ENCODE measurements at places on chromosomes 5 and 9. TPM values are rescaled to one million over a fixed set of nuclear protein-coding genes. Genes with fewer than 3 reads are reported as not detected.
A peak's percentile ranks its signal among the peaks of the same experiment; 100 is the strongest.

DNA sequence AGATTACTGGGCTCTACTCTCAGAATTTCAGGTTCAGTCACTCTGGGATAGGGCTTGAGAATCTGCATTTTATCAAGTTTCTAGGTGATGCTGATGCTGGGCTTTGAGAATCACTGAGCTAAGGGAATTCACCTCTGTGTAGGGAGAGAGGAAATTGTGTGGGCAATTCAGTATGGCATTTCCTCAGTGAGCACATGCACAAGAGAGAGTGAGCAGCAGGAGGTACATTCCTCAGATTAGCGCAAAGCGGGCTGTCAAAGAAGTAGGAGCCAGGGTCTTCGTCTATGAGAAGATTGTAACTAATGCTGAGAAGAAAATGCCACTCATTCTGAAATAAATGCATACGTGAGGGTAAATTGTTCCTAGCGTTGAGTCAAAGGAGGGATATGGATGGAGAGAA lies 175.9 kb downstream of the KIF4B start:
- DNase-seq, result no peak

The PSAT1 gene
- 49.3 TPM for total RNA-seq

DNA sequence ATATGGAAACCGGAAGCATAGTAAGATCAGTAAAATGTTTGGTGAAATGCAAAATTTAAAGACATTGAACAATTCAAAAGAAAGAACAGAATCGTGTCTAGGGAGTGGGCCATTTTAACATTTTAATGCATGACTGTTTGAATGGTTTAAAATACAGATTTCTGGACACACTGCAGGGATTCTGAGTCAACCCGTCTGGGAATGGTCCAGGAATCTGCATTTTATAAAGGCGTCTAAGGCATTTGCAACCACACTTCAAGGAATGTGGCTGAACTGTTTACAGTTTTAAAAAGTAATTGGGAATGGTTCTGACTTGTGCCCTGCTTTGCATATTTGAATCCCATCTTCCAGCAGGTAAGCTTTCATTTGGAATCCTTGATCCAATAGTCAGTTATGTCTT lies 811.7 kb upstream of the WWC1 start:
- no peak for DNase-seq

DNA sequence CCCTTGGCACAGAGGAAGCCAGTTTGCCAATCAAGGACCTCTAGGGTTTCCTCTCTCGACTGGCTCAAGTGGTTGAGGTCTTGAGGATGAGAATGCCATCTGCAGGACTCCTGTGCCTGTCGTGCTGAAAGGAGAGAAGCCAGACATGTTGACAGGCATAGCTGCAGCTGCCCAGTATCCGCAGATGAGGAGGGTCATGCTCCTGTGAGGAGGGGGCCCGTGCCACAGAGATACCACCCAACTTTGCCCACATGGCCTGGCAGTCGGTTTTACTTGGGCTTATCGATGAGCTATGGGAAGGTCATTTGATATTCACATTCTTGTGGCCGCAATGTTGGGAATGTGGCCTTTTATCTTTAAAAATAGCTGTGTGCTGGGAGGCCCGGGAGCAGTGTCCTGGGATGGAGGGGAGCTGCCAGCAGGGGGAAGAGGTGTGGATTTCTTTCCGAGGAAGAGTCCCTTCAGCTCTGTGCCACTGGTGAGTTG lies 17.4 kb downstream of the FRMPD1 start:
- no peak for DNase-seq

DNA sequence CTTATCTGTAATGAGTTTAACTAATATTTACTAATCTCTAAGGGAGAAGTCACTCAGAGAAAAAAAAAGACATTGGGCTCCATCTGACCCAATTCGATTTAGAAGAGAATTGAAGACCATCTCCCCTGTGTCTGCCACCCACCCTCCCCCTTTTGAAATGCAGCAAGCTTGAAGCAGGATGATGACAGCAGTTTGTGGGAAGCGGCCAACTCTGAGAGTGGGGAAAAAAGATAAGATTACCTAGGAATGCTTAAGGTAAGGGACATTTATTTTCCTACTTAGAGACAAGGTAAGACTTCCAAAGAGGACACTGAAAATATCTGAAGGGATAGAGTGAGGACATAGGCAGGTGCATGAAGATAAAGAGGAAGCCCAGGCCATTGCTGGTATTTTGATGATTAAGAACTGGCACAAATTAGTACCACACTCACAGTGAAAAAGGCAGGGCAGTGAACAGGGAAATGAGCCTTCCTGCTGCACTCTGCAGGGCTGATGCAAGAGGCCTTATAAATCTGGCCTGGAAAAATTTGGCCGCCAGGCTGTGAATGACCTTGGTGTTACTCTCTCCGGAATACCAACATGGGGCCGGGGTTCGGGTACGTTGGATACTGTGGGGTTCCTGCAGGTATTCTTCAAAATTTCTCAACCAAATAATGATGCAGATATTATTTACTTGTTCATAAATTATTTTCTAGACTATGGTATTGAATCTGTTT lies 42.3 kb downstream of the HTR1A start:
- DNase-seq, result peak; percentile 28

DNA sequence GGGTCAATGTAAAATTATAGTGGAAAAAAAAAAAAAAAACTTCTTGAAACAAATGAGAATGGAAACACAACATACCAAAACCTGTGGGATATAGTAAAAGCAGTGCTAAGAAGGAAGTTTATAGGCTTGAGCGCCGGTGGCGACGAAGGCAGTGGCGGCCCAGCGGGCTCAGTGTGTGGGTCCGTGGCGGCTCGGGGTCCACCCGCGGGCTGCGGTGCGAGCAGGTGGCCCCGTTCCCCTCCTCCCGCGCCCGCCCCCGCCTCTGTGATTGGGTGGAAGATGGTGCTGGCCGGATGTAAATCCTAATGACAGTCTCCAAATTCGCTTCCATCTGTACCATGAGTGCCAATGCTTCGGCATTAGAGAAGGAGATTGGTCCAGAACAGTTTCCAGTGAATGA lies 57.5 kb upstream of the TLX3 start:
- no peak for DNase-seq

The CD14 gene
- 19.2 TPM for total RNA-seq

The ZFR gene
- total RNA-seq, result 48.0 TPM

GRCh38 chr5:136076881-136077445 lies 48.2 kb downstream of the TGFBI start:
- DNase-seq, result no peak

GRCh38 chr5:132456296-132456986 lies 34.1 kb downstream of the IRF1 start:
- DNase-seq, result peak; percentile 77

- DNase-seq, result no peak
Observed at GRCh38 chr9:112858625-112859147, 32.0 kb downstream of the SLC46A2 start.

DNA sequence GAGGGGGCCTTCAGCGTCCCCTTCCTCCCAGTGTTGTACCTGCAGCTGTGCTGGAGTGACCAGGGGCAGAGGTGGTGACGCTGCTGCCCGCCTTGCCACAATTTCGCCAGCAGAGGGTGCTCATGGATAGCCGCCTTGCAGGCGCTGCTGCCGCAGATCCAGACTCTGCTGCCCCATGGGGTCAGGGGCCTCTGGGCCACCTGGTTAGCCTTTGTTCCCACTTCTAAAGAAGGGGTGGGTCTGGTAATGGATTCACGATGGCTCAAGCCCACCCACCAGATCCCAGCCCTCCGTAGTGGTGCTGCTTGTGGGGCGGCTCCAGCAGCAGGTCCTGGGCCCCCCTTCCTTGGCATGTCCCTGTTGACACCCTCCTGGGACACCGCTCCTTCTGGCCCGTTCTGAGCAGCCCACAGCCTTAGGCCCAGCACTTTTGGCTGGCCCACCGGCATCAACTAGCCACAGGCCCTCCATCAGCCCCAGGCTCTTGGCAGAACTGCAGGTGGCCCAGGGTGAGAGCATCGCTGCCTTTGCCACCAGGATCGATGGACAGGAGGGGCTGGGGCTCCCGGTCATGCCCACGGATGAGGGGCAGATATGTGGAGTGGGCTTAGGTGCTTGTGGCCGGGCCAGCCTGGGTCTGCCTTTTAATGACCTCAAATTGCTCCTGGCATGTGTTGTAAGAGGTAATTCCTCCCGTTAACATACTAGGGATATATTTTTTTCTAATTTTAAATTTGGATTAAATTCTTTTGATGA lies 57.2 kb downstream of the COL5A1 start:
- DNase-seq, result peak; percentile 73

The CARTPT gene
- not detected for total RNA-seq

All from body of pancreas (tissue), 4 donors.